ENCODE measurements at places on chromosomes 7 and 10.

DNA sequence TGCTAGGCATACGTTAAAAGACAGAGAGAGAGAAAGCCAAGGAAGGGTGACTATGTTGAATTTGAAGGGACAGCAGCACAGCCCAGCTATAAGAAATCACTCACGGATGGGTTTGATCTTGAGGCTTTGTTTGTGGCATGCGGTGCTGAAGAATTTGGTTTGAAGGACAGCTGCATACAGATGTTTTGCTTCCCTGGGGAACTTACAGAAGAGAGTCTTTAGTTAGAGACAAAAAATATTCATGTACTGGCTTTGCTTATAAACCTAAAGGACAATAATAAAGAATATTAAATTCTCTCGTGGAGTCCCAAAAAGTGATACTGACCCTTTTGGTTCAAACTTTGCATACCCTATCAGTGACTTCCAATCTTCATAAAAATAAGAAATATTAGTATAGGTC, 491.4 kb downstream of the NEBL start:
- DNase-seq: no peak

DNA sequence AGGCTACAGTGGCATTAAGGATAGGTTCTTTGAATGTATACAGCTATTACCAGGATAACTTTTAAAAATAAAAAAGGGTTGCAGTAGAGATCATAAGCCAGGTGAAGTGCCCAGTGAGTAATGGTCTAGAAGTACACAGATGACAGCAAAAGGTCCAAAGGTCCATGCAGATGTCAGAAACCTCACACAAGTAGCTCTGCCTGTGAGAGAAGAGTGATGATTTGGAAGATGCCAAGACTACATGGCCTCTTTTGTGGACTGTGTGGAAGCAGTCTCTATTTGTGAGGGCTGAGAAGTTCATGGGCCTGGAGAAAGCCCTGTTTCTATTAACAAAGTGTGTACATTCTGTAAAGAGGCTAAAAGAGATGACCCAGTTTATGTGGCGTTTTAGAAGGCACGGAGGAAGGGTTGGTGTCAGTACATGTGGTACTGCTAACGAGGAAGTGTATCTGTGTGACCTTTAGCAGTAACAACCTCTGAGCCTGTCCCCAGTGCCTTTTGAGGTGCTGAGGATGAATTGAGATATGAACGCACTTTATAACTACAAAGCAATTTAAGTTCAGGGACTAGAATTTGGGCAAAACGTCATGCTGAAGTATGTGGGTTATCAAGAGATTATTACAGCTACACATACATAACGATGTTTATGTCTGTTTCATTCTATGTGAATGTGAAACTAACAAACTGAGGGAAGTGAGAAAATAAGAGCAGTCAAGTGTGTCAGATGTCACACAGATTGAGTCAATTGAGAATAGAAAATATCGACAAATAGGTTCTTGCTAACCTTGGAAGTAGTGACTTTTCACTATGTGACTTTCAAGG, 7.6 kb downstream of the CYCS start:
- no peak for DNase-seq

GRCh38 chr10:117754770-117755658, 212.5 kb downstream of the EMX2 start:
- DNase-seq: no peak

- DNase-seq: no peak
These were observed 3.3 kb upstream of the NPTX2 start for GRCh38 chr7:98613601-98614425.

DNA sequence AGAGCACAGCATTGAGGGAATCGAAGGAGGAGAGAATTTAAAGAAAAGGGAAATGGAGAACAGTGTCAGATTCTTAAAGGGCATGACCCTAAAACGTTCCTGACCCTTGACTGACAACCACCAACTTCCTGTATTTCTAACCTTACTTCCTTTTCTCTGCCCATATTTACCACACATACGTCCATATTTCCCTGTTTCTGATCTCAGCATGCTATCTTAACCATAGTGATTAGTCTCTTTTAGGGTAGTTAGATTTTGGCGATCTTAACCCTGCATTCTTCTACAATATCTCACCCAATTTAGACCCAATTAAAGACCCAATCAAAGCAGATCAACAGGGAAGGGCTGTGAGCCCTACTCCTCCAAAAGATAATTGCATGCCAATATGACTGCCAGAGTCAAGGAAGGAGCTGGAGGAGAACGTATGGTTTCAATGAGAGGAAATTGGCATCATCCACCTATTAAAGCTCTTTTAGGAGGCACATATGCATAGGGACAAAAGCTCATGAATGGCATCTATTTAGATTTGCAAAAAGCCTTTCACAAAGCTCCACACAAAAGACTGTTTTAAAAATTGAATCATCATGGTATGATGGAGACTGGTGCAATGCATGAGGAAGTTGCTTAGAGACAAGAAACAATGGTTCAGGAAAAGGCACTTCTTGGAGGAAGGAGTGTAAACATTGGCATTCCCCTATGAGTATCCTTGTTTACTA, 49.0 kb upstream of the ARHGAP12 start:
- DNase-seq: no peak
